ENCODE measurements at places on chromosomes 3 and 15.

GRCh38 chr3:192122832-192123594 is 604.3 kb downstream of the FGF12 start:
- no peak for DNase-seq

DNA sequence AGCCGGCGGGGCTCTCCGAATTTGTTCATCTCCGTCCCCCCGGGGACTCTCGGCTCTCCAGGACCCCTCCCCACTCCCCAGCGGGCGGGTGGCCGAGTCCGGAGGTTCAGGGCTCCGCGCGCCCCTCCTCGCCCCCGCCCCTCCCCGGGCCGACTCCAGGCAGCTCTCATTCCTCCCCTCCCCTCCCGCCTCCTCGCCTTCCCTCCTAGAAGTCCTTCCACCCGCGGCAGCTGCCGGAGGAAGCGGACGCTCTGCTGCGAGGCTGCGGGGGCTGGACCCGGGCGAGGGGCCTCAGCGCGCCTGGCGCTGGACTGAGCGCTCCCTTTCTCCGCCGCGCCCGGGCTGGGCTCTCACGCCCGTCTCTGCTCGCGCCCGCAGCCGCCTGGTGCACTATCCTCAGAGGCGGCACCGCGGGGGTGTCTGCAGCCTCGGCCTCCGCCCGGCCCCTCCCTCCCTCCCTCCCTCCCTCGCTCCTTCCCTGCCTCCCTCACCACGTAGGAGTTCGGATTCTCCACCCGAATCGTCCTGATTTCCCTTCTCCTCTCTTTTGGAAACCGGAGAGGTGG is at the start of gene ROBO2:
Gene ROBO2, plus strand, starts transcription at position 494 of the 566 bp plus-strand sequence. CDS start 687 bp downstream, outside the sequence.
- DNase-seq: no peak

DNA sequence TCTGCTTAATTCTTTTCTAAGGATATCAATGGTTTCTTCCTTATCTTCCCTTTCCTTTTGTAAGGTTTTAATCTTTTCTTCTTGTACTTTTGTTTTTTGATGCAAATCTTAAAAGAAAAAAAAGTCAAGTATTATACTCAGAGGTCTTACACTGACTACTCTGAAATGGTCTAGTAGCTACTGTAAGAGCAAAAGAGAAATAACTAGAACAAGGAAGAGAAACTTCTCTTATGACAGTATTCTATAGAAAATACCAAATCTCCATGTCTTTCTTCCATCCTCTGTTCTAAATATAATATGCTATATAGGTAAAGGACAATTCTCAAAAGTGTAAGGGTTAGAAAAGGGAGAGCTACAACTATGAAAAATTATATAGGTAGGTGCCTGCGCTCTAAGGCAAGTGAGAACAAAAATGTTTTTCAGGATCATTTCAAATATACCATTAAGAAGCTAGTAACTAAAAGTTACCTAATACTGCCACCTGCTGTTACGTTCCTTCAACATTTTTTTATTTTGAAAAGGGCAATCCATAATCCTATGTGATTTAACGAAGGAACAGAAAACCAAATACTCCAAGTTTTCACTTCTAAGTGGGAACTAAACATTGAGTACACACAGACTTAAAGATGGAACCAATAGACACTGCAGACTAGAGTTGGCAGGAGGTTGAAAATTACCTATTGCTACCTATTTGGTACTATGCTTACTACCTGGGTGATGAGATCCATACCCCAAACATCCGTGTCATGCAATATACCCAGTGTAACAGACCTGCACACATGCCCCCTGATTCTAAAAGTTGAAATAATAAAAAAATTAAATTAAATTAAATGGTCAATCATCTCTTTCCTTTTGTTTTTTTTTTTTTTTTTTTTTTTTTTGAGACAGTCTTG is 36.7 kb downstream of the CIP2A start:
- no peak for DNase-seq

DNA sequence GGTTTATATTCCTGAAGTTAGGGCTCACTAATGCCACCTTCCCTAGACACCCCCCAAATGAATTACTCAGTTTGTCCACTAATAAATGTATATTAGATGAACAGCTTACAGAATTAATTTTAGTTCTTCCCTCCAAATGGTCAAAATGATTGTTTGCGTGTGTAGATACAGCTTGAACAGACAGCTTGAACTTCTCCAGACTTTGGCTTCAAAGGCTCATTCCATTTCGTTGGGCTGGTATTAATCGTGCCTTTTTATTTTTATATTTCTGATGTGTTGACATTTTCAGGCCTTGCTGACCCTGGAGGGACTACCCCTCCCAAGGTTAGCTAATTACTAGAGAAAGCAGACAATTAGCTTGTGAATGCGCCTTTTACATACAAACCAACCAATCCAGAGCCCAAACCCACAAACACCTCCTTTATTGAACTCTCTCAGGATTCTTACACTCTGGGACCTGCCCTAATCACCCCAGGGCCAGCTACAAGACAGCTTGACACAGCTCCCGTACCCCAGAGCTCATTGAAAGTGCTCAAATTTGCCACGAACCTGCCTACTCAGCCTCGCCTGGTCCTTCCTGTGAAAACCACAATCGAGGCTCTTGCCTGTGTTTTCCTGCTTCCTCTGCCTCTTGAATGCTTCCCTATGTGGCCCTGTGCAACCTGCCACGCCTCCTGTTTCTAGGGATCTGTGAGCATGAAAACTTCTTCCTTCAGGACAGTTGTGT is 40.3 kb downstream of the RPL22L1 start:
- no peak for DNase-seq

- no peak for DNase-seq
Measured at GRCh38 chr15:73748730-73749129, 4.4 kb downstream of the INSYN1 start.

DNA sequence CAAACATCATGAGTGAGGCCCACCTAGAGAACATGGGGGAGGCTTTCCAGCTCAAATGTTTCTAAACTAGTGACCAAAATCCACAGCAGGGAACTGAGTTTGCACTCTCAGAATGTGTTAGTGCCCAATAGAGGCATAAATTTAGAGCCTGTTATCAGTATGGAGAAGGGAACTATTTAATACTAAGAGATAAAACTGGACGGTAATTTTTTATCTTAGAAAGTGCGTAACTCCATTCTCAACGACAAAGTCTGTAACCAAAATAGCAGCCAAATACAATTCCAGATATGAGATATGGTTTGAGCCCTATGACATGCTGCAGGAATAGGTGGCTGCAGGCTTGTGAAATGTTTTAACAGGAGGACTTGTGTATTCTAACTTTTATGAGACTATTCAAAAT is 3.5 kb downstream of the B3GALNT1 start:
- no peak for DNase-seq

DNA sequence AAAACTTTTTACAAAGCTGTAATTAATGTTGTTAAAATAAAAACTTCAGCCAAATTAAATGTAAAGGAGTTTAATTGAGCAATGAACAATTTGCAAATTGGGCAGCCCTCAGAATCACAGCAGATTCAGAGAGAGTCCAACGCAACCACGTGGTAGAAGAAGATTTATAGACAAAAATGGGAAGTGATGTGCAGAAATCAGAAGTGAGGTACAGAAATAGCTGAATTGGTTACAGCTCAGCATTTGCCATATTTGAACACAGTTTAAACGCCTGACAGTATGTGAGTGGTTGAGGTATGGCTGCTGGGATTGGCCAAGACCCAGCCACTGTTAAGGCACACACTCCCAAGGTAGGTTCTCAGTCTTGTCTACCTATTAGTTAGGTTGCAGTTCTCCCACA is 14.4 kb upstream of the PLA2G4D start:
- no peak for DNase-seq

DNA sequence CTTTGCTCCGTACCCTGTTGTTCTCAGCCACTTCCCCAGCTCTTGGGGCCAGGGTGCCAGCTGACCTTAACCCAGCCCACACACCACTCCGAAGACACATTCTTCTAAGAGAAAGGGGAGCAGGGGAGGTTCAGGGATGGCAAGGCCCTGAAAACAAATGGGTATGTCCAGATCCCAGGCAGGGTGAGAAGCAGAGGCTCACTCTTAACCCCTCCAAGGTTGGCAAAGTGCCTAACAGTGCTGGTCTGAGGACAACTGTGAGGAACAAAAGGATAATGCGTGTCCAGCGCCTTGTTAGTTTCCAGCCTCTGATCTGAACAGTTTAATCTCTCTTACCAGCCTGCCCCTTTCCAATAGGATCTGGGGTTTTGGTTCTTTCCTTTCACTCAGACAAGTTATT is 1.5 kb downstream of the TMEM44 start:
- DNase-seq: no peak

DNA sequence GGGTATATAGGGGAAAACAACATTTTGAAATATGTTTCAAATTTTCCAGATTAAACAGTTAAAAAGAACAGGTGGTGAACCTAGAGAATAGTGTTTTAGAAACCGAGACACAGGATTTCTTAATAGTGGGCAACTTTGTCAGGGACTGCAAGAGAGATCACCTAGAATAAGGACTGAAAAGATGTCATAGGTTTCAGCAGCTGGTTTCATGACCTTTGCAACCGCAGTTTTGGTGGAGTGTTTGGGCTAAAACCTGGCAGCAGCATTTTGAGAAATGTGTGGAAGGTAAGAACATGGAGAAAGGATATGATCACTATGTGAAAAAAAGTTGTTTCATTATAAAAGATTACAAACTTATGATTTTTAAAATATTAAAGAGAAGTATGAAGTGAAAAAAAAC is 34.9 kb downstream of the PRKCI start:
- DNase-seq: no peak

DNA sequence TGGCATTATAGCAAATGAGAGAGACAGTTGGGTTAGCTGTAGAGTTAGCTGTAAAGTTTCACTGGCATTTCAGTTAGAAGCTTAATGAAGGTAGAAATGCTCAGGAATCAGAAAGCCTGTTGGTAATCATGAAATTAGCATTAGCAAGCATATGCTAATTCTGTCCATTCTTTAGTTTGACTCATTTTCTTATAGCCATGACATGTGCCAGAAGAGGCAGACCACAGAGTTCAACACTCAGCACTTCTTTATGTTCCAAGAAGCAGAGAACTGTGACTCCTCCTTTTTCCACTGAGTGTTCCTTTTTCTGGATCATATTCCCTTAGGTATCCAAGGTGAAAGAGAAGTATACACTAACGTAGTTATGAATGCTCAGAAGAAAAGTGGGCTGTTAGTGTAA is 276.2 kb upstream of the SGO1 start:
- DNase-seq: no peak

DNA sequence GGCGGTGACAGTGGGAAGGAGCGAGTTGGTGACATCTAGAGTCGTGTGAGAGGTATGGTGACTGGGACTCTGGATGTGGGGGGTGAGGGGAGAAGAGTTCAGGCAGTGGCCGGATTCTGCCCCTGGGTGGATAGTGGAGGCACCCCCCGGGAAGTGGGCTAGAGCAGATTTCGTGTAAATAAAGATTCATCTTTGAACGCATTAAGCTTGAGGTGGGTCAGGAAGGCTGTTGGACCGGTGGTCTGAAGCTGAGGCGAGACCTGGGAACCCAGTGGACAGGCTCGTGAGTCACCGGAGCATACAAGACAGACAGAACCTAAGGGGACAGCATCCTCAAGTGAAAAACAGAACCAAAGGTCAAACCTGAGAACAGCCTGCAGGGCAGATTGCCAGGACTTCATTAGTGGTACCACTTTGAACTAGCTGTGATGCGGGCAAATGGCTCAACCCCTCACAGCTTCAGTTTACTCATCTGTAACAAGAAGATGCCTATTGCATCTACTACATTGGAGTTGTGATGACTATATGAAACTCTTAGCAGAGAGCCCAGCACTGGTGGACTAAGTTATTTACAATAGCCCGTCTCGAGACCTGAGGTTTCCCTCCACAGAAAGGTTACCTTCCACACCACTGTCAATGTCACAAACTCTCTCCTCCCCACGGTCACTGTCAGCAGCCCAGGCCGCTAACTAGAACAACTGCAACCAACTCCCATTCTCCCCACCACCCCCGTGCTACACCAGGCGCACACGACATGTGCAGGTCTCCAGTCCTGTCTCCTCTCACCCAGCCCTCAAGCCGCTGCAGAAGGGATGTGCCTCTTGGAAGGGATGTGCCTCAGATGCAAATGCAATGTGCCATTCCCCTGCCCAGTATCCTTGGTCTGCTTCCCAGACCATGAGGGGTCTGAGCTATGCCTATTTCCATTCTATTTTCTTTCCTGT is 901 bp upstream of the CLN6 start:
- no peak for DNase-seq

- no peak for DNase-seq
Measured at GRCh38 chr15:34311563-34311962, 26.0 kb downstream of the SLC12A6 start.

DNA sequence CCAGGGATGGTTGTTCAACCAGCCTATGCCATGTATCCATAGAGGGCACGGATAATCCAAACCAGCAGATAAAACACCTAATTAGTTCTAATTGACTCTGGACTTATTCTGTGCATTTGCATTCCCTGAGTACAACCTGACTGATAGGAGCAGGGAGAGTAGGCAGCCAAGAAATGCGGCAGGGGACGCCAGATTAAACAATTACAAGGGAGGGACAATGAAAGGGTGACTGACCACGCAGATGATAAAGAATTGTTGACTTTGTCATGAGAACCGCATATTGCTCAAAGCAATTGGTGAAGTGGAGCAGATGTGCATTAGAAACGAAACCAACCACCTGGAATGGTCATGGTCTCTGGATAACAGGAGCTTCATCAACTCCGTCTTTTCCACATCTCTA is 369.1 kb upstream of the FRG2C start:
- no peak for DNase-seq

Data from NCI-H226 (cell line).